A549 treated with DMSO at 1 μM for 4 hours (cell line): ENCODE measurements at places on chromosomes 3 and 15. TPM values are rescaled to one million over a fixed set of nuclear protein-coding genes. Genes with fewer than 3 reads are reported as not detected.

The DNAH12 gene
- 0.07 to 0.12 TPM (median 0.09 TPM) in 4 of 5 replicates, not detected in the other for total RNA-seq

The ACKR4 gene
- total RNA-seq: 0.03 TPM in 1 of 5 replicates, not detected in the others

The PLXND1 gene
- total RNA-seq: 74.4 to 95.3 TPM (median 86.1 TPM) in 5 replicates

The CRYGS gene
- 0.46 to 0.77 TPM (median 0.73 TPM) in 5 replicates for total RNA-seq

The EPHA6 gene
- total RNA-seq: 0.09 to 0.20 TPM (median 0.11 TPM) in 5 replicates

The FOXB1 gene
- total RNA-seq: not detected in 5 replicates

The ACTRT3 gene
- 2.4 to 3.2 TPM (median 2.9 TPM) in 5 replicates for total RNA-seq

The NAA50 gene
- total RNA-seq: 168 to 192 TPM (median 186 TPM) in 5 replicates

The CDHR4 gene
- 0.15 to 0.46 TPM (median 0.30 TPM) in 5 replicates for total RNA-seq

The HRH1 gene
- total RNA-seq: 9.1 to 11.0 TPM (median 9.7 TPM) in 5 replicates

The ZBED2 gene
- total RNA-seq: 0.18 to 0.45 TPM (median 0.39 TPM) in 5 replicates

The SLC28A1 gene
- 0.08 TPM in 1 of 5 replicates, not detected in the others for total RNA-seq

The PLA2G4D gene
- total RNA-seq: not detected in 5 replicates

The BBX gene
- 15.2 to 24.5 TPM (median 22.3 TPM) in 5 replicates for total RNA-seq

The TMA7 gene
- 277 to 368 TPM (median 288 TPM) in 5 replicates for total RNA-seq

The EEFSEC gene
- 7.8 to 9.8 TPM (median 9.5 TPM) in 5 replicates for total RNA-seq

The EFL1 gene
- total RNA-seq: 22.7 to 31.7 TPM (median 25.0 TPM) in 5 replicates

The TRPM1 gene
- not detected in 5 replicates for total RNA-seq

The B4GALT4 gene
- total RNA-seq: 80.6 to 116 TPM (median 112 TPM) in 5 replicates

The UBA3 gene
- total RNA-seq: 21.3 to 28.5 TPM (median 24.6 TPM) in 5 replicates

The LMAN1L gene
- total RNA-seq: not detected in 5 replicates

The ZIC1 gene
- total RNA-seq: 0.01 to 0.19 TPM (median 0.09 TPM) in 4 of 5 replicates, not detected in the other

The SLC2A2 gene
- total RNA-seq: not detected in 5 replicates

The CCR8 gene
- total RNA-seq: not detected in 5 replicates

The BCL2A1 gene
- total RNA-seq: 16.7 to 27.1 TPM (median 19.4 TPM) in 5 replicates

The GOLGA6A gene
- total RNA-seq: 0.07 to 0.16 TPM in 2 of 5 replicates, not detected in the others

The C3orf22 gene
- not detected in 5 replicates for total RNA-seq

The RPP25 gene
- 20.4 to 28.4 TPM (median 27.3 TPM) in 5 replicates for total RNA-seq

The RHOV gene
- total RNA-seq: 4.9 to 6.1 TPM (median 5.3 TPM) in 5 replicates

The VWA5B2 gene
- 0.38 to 0.56 TPM (median 0.48 TPM) in 5 replicates for total RNA-seq

The CCDC191 gene
- 1.4 to 2.2 TPM (median 2.2 TPM) in 5 replicates for total RNA-seq

The GOLGA6L9 gene
- 2.4 to 3.5 TPM (median 3.0 TPM) in 5 replicates for total RNA-seq

The ZNF639 gene
- total RNA-seq: 19.3 to 27.2 TPM (median 23.8 TPM) in 5 replicates

The FOXL2NB gene
- total RNA-seq: 0.90 to 1.5 TPM (median 1.3 TPM) in 5 replicates

The DOCK3 gene
- total RNA-seq: 0.37 to 0.50 TPM (median 0.43 TPM) in 5 replicates

The HHATL gene
- 0.30 TPM in 1 of 5 replicates, not detected in the others for total RNA-seq

The SLC38A3 gene
- 0.07 TPM in 1 of 5 replicates, not detected in the others for total RNA-seq

The SLC30A4 gene
- total RNA-seq: 1.7 to 2.1 TPM (median 1.8 TPM) in 5 replicates

The MPI gene
- 29.5 to 46.7 TPM (median 32.5 TPM) in 5 replicates for total RNA-seq

The LIPH gene
- 7.2 to 9.3 TPM (median 8.4 TPM) in 5 replicates for total RNA-seq

The GNB4 gene
- total RNA-seq: 9.4 to 17.3 TPM (median 15.4 TPM) in 5 replicates

The PROS1 gene
- total RNA-seq: 8.4 to 11.3 TPM (median 9.0 TPM) in 5 replicates

The SAXO2 gene
- 1.8 to 2.4 TPM (median 2.2 TPM) in 5 replicates for total RNA-seq

The ACSBG1 gene
- 0.20 to 0.48 TPM (median 0.38 TPM) in 5 replicates for total RNA-seq

The CAMK2N2 gene
- total RNA-seq: 0.90 to 1.7 TPM (median 1.1 TPM) in 5 replicates

The IL5RA gene
- not detected in 5 replicates for total RNA-seq

The TMF1 gene
- 12.7 to 18.5 TPM (median 17.2 TPM) in 5 replicates for total RNA-seq

The PLSCR4 gene
- total RNA-seq: 3.0 to 5.5 TPM (median 4.4 TPM) in 5 replicates

The LCTL gene
- total RNA-seq: 0.06 TPM in 2 of 5 replicates, not detected in the others

The CCR9 gene
- not detected in 5 replicates for total RNA-seq

The C3orf85 gene
- not detected in 5 replicates for total RNA-seq

The MAN2A2 gene
- total RNA-seq: 27.5 to 32.0 TPM (median 30.1 TPM) in 5 replicates
